ENCODE measurements at places on chromosomes 1 and 21.

DNA sequence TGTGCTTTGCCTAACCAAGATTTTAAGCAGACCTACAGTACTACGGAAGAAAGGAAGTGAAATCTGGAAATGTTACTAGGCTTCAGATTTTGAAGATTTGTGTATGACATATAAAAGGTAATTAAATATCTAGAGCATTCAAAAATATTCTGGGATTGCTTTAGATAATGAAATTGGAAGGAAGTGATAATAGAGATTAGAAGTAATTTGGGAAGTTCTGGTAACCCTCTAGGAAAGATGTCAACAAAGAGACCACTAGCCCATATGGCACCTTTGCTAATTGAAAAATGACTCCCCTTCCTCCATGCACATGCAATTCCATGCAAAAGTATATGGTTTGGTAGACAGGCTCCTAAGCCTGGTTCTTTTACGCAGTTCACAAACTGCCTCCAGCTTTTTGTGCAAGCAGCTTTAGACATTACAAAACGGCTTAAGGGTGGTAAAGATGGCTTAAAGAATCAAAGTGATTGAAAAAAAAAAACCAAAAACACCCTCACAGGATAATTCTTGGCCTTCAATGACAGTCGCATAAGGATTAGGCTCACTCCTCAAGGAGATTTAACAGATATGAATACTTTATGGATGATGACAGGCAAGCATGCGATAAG lies 81.8 kb downstream of the LRRC7 start:
- no peak for DNase-seq

GRCh38 chr21:33968995-33969348 lies 53.4 kb upstream of the ATP5PO start:
- DNase-seq: no peak

DNA sequence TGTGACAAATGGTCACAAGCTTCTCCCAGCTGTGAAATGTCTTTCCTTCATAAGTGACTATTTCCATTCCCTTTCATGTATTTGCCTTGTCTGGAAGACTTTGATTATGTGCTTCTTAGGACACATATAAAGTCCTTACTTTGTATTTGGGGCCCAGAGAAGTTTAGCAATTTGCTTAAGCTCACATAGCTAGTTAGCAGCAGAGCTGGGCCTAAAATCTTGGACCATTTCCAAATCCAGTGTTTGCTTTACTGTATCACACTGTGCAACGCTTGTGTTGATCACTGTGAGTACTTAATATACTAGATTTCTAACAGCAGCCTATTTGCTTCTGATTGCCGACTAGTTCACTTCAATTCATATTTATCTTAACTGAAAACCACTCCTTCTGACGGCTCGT lies 2.2 kb upstream of the KCNA3 start:
- no peak for DNase-seq

DNA sequence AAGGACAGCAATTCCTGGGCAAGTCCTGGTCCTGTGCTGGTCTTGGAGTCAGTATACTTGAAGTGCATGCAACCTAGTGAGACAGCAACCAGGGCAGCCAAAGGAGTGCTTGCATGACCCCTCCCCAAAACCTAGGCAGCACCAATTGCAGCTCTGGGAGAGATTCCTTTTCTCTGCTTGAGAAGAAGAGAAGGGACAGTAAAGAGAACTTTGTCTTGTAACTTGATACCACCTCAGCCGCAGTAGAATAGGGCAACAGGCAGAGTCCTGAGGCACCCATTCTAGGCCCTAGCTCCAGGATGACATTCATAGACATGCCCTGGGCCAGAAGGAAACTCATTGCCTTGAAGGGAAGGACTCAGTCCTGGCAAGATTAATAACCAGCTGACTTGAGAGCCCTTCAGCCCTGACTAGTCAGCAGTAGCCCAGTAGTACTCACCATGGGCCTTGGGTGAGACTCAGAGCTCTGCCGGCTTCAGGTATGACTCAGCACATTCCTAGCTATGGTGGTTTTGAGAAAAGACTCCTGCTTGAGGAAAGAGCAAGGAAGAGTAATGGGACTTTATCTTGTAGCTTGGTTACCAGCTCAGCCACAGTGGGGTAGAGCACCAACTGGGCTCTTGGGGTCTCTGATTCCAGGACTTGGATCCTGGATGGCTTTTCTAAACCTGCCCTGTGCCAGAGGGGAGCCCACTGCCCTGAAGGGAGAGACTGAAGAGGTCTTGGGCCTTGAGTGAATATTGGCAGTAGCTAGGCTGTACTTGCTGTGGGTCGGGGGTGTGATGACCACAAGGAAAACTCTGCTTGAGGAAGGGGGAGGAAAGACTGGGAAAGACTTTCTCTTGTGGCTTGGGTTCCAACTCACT lies 51.7 kb upstream of the ACADM start:
- peak; percentile 68 for DNase-seq

GRCh38 chr21:33949516-33950430 lies 34.2 kb upstream of the ATP5PO start:
- DNase-seq: no peak

DNA sequence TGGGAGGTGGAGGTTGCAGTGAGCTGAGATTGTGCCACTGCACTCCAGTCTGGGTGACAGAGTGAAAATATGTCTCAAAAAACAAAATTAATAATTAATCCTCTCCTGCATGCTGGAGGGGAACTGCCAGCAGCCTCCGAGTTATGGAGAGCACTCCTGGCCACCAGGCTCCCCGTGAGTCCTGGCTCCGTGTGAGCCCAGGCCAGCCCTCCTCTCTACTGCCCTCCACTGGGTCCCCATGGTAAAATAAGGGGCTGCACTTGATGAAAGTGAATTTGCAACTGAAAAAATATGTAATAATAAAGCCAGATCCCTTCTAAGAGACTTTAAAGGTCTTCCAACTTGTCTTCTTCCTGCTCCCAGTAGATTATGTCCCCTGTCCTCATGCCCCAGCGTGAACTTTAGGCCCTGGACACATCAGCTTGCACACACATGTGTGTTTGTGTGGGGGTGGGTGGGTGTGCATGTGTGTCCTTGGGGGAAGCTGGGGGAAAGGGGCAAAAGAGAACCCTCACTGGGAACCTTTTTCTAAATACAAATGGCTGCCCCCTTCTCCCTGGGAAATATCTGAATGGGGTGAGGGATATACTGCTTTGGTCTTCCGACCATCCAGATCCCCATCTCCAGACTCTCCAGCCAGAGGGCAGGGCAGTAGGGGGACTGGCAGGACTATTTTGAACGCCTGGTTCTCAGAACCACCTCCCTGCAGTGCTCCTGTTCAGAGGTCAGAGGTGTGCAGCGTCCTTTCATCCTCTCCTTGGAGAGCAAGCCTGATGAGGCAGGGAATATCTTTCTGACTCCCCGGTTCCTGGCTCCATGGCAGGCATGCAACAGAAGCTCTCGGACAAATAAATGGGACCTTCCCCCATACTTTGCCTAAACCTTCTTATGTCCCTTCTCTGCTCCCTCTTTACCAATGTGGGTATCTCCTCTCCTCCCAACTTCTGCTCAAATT lies 26.2 kb downstream of the NEK2 start:
- DNase-seq: no peak

DNA sequence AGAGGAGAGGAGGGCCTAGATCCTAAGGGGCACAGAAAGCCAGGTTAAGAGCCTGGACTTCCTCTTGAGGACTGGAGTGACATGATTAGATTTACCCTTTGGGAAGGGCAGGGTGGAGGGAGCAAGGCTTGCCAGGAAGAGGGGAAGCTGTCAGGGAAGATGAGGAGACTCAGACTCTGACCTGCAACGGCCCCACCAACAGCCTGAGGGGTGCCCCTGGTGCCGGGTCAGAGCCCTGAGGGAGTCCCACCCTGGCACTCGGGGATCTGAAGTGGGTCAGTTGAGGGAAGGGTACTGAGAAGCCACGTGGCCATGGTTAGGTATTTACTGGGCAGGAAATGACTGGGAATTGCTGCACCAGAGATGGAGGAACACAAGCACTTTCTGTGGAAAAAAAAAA lies 9.8 kb downstream of the ECE1 start:
- no peak for DNase-seq

GRCh38 chr1:212727386-212728181 lies 27.9 kb upstream of the BATF3 start:
- DNase-seq: no peak

GRCh38 chr21:16837721-16838120 lies 675.1 kb upstream of the CXADR start:
- DNase-seq: no peak

DNA sequence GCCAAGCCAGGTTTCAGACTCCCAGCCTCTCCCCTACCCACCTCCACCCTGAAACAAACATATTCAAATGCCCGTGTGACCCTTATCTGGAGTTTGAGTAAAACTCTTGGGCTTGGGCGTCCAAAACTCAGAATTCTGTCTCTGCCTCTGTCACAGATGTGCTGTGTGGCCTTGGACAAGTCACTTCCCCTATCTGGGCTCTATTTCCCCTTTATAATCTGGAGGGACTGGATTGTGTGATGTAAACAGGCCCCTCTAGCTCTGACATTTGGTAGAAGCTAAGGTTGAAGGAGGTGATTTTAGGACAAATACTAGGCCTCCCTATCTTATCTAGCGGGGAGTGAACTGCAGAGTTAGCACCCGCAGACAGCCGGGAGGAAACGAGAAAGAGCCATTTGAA lies 67.5 kb downstream of the IGSF21 start:
- DNase-seq: no peak

GRCh38 chr21:40128891-40129290 lies 261.7 kb downstream of the PCP4 start:
- no peak for DNase-seq

DNA sequence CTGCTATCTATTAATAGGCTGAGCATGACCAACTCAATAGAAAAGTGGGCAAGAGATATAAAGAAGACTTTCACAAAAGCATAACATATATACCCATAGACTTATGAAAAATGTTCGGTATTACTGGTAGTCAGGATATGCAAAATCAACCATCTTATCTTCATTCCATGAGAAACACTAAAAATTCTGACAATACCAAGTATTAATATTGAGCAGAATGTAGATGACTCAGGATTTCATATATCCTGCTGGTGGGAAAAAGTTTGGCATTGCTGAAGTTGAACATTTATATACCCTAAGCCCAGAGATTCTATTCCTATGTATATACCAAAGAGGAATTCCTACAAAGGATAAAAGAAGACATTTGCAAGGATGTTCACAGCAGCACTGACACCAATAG lies 138.3 kb downstream of the CLEC20A start:
- no peak for DNase-seq

- no peak for DNase-seq
Observed at GRCh38 chr1:11529330-11529729, 50.4 kb downstream of the DISP3 start.

- no peak for DNase-seq
Observed at GRCh38 chr1:207006914-207007313, 25.6 kb downstream of the C1orf116 start.

DNA sequence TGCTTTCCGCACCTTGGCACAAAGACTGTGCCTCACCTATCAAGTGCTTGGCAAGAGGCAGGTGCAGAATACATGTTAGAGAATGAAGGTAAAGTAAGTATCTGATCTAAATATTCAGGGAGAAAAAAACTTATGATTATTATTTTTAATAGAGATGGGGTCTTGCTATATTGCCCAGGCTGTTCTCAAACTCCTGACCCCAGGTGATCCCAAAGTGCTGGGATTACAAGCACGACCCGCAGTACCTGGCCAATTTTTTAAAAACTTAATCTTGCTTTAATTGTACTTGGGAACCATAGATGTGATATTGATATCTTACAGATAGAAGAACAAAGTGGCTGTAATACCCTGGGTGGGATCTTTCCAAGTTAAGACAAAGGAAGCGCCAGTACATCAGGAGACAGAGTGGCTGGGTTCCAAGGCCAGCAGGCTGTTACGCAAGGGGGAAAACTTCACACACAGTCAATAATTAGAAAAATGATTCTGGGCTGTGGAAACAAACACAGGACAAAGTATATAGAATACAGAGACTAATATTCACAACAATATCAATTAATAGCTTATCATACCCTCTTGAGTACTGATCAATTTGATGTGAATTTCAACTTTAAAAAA lies 58.6 kb upstream of the ATP1A1 start:
- no peak for DNase-seq

DNA sequence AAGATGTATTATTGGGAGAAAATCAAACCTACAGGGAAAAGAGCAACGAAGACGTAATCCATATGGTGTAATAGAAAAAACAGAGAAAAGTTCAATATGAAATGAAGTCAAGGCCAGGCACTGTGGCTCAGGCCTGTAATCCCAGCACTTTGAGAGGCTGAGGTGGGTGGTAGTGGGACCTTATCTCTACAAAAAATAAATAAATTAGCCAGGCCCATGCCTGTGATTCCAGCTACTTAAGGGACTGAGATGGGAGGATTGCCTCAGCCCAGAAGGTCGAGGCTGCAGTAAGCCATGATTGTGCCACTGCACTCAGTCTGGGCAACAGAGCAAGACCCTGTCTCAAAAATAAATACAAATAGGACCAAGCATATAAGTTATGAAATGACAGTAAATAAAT lies 11.4 kb downstream of the DESI2 start:
- DNase-seq: no peak

DNA sequence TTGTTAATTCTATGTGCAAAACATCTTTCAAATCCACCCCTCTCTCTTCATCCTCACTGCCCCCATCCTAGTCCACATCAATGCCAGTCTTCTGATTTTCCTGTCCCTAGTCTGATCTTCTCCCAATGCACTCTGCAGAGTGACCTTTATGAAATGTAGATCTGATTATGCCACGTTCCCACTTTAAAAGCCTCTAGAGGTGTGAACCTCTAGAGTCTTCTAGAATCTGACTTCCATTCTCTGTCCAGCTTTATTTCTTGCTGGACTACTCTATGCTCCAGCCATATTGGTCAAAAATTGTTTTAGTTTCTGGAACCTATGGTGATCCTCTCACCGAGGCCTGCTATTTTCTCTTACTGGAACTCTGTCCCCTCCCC lies 32.5 kb downstream of the ZNF648 start:
- no peak for DNase-seq

DNA sequence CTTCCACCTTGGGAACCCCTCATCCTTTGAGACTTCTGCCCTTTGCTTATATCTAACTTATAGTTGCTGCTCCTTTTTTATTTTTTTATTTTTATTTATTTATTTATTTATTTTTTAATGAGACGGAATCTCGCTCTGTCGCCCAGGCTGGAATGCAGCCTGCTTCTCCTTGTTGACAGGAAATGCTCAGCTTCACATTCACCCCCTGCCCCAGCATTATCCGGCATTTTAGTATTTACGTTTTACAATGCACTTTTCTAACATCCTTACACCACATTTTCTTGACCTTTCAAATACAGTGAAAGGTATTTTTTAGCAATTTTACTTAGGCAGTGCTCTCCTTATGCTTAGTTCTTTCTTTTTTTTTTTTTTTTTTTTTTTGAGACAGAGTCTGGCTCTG lies 14.9 kb downstream of the CXADR start:
- no peak for DNase-seq

DNA sequence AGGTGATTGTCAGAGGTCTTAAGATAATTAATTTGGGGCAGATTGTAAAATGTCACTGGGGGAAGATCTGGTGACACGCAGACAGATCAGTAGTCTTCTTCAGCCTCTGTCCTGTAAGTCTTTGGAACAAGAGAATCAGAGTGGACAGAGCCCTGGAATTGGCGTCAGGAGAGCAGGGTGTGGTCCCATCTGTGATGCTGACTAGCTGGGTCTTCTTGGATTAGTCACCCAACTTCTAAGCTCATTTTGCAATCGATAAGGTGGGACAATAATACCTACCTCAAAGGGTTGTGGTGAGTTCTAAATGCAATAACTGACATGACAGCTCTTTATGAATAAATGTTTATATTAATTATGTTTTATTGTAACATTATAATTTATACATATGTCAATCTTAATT lies 4.8 kb downstream of the FASLG start:
- DNase-seq: no peak

GRCh38 chr1:40911105-40911504 lies 48.9 kb upstream of the CITED4 start:
- DNase-seq: no peak

Data from ACHN (cell line).